ENCODE measurements at places on chromosomes 1 and 21. TPM values are rescaled to one million over a fixed set of nuclear protein-coding genes. Genes with fewer than 3 reads are reported as not detected.

Gene SLAMF9
- polyA plus RNA-seq = not detected

Gene CHI3L1
- polyA plus RNA-seq = 0.44 TPM

Gene SELP
- polyA plus RNA-seq = 6.9 TPM

Gene SIK1
- 6.5 TPM for polyA plus RNA-seq

Gene HAO2
- polyA plus RNA-seq = 0.42 TPM

Gene IFI6
- polyA plus RNA-seq = 27.4 TPM

Gene ATP1A4
- polyA plus RNA-seq = 0.10 TPM

Gene GLMP
- polyA plus RNA-seq = 39.0 TPM

Gene THBS3
- 43.9 TPM for polyA plus RNA-seq

Gene DEPDC1
- polyA plus RNA-seq = 25.1 TPM

Gene EDARADD
- polyA plus RNA-seq = 7.5 TPM

Gene PKN2
- 107 TPM for polyA plus RNA-seq

Gene ITLN2
- polyA plus RNA-seq = not detected

Data from left lung (tissue), 14 donors.